ENCODE measurements at places on chromosomes 16 and 17.

- no peak for DNase-seq
These were observed 10.6 kb downstream of the MBTPS1 start for GRCh38 chr16:84105948-84106740.

DNA sequence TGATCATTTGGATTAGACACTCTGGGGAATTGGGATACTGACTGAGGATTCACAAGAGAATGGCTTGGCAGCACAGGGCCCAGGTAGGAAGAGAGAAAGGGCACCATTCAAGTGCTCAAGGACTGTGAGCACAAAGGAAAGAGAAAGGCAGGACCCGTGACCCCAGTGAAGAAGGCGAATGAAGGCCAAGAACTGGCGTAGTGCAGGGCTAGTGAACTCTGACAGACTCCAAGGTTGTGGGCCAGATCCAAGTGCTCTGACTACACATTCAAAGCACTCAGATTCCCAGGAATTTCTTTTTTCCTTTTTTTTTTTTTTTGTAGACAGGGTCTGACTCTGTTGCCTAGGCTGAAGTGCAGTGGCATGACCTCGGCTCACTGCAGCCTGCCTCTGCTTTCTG lies 5.0 kb downstream of the GTF3C1 start:
- DNase-seq, result no peak

GRCh38 chr17:77905266-77905665 lies 53.2 kb upstream of the TNRC6C start:
- no peak for DNase-seq

DNA sequence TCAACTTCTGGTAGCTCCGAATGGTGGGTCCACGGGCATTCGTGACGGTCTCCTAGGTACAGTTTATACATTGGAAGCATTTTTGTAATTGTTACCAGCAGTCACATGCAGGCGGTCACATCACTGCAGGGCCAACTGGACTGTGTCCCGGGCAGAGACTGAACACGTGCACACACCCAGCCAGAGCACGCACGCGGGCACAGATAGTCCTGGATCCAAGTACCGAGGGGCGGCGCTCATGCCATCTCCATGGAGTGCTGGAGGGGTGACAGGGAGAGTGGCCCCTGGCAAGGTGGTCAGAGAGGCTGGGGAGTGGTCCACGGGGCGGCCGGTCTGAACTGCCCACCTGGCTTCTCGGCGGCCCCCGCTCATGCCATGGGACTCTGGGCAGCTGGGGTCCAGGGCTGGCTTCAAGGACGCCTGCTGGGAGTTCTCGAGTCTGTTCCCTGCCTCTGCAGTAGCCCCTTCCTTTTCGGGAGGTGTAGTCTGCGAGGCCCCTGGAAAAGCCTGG lies 34.2 kb downstream of the BAIAP2 start:
- DNase-seq, result no peak

DNA sequence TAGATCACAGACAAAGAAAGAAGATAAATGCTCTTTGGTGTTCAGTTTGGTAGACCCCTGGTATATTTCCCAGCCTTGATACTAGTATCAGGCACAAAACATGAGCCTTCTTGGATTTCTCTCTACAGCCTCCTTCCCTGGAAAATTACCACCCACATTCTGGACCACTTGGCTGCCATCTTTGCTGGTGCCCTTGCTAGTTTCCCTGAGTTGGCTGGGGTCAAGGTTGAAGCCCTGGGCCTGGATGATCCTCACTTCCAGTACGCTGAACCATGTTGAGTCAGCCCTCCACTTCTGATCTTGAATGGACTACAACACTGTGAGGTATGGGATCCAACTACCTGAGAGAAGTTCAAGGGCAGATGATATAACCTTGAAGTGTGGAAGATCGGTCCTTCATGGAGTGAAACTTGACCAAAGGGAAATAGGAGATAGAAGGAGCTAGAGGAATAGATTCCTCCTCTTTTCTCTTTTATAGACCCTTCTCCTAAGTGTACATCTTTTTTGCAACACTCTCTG lies 501.4 kb downstream of the TMEM114 start:
- DNase-seq, result no peak

DNA sequence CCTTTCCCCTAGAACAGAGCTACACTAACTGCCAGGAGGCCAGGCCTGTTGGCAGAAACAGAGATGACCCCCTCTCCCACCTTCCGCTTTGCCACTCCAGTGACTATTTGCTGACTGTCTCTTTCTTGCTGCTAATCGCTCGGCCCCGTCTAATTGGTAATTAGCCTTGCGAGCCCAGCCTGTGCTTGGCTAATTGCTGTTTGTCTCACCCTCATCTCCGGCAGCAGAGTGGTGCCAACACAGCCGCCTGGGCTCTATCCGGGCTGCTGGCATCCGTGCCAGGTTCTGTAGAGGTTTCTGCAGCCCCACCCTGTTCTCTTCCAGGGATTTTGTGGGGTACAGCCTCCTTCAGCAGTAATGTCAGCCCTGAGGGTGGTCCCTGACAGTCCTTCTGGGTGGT lies 27.4 kb upstream of the PHB1 start:
- DNase-seq, result no peak

DNA sequence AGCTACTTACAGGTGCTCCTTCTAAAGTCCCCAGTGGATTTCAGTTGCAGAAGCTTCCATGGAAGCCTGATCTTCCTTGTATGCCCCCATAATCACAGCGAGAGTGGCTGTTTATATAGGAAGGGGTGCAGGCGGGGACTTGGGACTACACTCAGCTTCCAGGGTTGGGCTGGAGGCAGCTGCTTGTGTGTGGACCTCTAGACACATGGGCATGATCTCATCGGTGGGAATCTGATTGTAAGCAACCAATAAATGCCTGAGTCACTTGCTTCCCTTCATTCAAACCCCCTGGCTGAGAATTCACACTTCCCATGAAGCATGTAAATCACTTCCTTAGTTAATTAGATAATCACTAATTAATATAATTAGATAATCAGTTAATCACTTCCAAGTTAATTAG lies 1.0 kb upstream of the KRT20 start:
- DNase-seq, result peak; percentile 41

DNA sequence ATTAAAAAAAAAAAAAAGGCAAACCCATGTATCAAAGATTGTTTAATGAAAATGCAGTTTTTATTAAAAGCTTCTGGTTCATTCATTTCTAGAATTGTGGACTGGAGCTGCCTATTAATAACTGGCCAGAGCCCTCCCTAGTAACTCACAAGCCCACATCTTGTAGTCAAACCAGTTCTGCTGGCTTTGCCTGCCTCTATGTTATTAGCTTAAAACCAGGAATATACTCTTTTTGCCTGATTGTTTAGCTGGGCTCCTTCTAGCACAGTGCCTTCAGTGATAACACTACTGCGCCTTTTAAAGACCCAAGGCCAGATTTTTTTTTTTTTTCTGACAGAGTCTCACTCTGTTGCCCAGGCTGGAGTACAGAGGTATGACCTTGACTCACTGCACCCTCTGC lies 26.0 kb downstream of the TAC4 start:
- DNase-seq, result no peak

Data from M059J (cell line).